ENCODE measurements at places on chromosomes 6 and 20.

DNA sequence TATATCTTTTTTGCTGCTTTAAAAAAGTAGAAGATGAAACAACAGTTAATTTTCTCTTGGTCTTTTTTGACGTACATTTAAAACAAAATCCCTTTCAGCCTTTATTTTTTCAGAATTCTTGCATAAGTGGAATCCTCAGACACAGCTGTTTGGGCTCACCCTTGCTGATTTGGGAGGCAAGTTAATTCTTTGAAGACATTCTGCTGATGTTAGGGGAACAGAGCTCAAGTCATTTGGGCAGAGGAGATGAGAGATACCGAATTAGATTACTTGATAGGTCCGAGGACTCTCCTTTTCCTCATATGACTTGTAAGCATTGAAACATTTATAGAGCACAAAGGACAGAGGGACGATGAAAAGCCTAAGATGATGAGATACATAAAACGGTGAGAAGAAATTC, 567.9 kb upstream of the CITED2 start:
- no peak for DNase-seq

DNA sequence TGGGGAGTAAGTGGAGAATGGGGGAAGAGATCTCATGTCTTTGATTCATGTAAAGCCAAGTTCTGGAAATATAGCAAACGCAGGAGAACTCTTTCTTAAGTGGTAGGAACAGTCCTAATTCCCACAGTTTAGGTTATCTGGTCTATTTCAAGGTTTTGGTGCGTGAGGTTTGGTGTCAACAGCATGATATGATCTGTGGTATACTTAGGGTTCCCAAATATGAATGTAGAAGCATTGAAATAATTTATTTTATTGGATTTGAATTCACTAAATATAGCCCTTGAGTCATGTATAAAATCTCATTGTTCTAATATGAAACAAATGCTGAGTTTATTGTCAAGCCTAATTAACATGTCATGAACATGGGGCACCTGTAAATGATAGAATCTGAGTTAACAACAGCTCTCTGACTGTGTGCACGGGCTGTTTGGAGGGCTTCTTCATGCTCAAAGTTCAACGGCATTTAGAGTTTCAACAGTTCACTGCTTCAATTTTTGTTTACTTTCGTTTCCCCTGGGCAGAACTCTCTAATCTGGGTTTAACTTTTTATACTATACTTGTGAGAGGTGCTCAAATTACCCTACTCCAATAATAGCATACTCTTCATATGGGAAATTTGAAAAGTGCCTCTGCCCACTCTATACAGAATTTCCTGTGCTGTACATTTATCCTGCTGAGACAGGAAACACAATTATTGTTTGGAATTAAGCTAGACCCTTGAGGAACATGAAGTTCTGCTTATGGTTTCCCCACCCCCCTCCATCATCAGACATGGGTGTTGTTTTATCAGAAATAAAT, 236.3 kb upstream of the ZNF217 start:
- DNase-seq = no peak

- DNase-seq = no peak
These were observed 27.4 kb downstream of the GHRH start for GRCh38 chr20:37234254-37234581.

DNA sequence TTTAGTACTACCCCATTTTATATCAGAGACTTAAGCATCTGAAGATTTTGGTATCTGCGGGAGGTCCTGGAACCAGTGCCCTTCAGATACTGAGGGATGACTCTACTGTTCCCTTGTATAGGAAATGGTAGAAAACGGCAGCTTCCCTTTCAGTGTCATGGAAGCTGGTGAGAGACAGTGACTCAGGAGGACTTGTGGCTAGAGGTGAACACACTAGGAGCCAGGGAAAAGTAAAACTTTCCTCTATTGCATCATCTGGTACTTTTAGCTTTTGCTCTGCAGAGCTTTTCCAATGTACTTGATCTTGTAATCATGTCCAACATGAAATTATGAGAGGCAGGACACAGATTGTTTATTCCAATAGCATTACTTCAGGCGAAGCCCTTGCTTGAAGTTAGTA, 45.0 kb downstream of the RNF144B start:
- no peak for DNase-seq

GRCh38 chr6:6570929-6571671, 17.4 kb upstream of the LY86 start:
- no peak for DNase-seq

GRCh38 chr6:35213824-35214756, at the start of gene SCUBE3:
Gene SCUBE3 (plus strand): TSS chr6:35213956. CDS start chr6:35214419, 463 bp downstream.
- DNase-seq = no peak

- DNase-seq = no peak
These were observed 224.9 kb downstream of the ANKRD60 start for GRCh38 chr20:58003525-58003924.

DNA sequence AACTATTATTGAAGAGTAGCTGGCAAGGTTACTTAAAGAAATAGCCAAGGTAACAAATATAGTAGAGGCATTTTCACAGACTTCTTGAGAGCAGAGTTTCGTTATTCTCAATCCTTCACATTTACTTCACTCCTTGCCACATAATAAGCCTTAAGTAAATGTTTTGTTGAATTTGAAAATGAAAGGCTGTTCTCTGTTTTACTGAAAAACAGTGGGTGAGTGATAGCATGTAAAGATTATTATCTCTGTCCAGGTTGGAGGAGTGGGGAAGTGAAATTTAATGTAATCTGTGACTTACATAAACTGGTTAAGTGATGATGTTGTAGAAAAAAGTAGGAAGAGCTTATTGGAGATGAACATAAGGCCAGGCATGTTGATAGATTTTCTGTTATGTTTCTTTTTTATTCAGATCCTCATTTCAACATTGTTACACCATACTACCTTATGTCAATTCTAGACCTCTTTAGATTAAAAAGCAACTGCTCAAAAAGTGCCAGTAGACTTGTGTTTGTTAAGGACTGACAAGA, 55.0 kb downstream of the QKI start:
- DNase-seq = no peak

GRCh38 chr6:12233693-12234571, 56.2 kb upstream of the EDN1 start:
- DNase-seq = peak; percentile 14

- no peak for DNase-seq
These were observed 44.4 kb downstream of the RNF144B start for GRCh38 chr6:18431581-18431980.

- DNase-seq = no peak
These were observed 118.2 kb downstream of the CD24 start for GRCh38 chr6:106856227-106856874.

DNA sequence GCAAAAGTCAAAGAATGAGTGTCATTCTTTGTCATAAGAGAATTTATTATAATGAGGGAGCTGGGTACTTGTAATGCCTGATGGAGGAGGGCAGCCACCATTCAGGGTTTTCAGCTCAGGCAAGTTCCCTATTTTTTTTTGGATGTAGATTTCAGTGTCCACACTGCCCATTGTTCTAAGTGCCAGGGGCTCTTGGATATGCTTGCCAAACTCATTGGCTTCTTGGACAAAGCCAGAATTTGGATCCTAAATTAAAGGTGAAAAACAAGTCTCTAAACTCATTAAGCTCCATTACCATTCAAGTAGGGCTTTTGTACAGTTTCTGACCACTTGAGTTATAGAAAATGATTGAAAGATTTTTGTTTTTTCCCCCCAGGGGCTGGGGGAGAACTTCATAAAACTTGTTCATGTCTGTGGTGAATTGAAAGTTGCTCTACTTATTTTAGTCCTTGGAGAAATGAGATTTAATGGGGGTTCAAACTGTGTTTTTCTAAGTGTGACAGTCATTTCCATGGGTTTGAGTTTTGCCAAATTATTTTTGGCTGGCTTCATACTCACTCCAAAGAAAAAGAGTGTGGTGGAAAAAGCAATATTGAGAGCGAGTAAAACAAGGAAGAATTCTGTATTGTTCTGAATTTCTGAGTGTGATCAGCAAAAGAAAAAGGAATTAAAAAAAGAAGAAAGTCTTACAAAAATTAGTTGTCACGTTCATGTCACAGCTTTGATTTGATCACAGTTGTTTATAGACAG, 46.0 kb downstream of the TIAM2 start:
- DNase-seq = no peak

GRCh38 chr6:39048481-39049399, at the start of gene GLP1R:
Gene GLP1R (plus strand): TSS chr6:39048781. CDS start chr6:39048841, 60 bp downstream.
- no peak for DNase-seq

DNA sequence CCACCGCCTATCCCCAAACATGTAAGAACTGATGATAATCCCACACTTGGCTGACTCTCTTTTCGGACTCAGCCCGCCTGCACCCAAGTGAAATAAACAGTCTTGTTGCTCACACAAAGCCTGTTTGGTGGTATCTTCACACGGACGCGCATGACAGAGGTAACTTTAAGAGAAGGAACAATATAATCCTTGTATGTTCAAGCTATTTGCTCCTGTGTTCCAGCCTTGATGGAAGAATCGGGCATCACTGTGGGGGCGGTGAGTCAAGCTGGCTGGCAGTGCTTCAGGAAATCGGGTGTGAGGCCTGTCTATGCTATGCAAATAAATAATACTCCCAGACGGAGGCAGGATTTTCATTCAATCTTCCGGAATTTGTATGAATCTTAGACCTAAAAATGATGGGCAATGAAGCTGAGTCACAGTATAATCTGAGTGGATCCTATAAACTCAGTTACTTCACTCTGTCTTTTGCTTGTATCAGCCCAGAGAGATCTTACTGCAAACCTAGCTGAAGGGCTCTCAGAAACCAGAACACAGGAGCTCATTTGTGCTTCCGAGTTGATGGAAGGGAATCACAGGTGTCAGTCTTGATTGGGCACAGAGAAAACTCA, 45.2 kb upstream of the NT5E start:
- no peak for DNase-seq

GRCh38 chr20:3798373-3798768, 2.3 kb downstream of the CDC25B start:
- no peak for DNase-seq

- DNase-seq = no peak
These were observed 72.0 kb upstream of the BACH2 start for GRCh38 chr6:90368601-90369000.

GRCh38 chr20:44273231-44274215, 26.4 kb downstream of the GDAP1L1 start:
- no peak for DNase-seq

- DNase-seq = no peak
These were observed 212.6 kb upstream of the EXOC2 start for GRCh38 chr6:905556-905955.

DNA sequence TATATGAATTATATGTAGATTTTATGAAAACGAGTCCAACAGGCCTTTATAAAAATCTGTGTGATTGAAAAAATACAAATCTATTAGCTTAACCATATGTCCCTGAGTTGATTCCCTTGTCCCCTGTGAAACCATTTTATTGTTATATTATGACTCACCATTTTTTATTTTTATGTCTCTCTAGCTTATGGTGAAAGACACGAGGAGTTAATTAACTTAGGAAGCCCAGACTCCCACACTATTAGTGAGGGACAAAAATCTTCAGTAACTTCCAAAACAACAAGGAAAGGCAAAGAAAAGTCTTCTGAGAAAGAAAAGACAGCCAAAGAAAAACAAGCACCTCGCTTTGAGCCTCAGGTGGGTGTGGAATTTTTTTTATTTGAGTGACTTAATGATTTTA, 183.1 kb downstream of the ADGB start:
- no peak for DNase-seq

DNA sequence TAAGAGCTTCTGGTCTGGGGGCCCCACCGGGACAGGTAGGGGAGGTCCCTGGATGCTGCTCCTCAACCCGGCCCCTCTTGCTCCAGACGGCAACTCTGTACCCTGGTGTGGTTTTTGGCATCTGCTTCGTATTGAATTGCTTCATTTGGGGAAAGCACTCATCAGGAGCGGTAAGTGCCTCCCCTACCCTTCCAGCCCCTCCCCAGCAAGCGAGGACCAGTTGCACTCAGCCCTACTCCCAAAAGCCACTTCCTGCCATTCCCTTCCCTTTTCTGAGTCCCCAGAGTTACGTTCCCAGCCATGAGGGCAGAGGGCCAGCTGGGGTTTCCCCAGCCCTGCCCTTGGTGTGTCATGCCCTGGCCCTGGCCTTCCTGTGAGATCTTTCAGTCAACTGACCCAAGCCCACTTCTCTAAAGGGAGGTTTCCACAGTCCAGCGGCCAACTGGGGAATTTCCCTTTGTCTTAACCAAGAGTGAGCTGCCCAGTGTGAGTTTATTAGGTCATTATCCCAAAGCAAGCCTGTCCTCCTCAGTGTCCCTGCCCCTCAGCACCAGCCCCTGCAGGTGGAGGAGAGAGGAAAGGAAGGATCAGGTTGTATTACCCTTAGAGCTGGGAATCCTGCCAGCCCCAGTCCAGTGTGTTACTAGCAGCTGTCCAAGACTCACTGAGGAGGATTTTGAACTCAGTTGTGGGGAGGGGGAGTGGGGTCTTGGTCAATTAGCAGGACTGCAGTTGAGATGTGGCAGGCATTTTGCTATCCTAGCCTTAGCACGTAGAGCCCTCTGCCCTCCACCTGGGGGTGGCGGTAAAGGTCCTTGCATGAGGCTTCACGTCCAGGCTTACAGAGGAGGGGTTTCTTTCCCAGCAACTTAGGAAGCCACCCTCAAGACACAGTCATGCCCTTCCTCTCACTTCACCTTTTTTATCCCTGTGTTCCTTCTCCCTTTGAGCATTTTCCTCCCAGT, 45.8 kb downstream of the TM9SF4 start:
- peak; percentile 87 for DNase-seq

- no peak for DNase-seq
These were observed 43.2 kb upstream of the SMIM8 start for GRCh38 chr6:87279196-87279595.

DNA sequence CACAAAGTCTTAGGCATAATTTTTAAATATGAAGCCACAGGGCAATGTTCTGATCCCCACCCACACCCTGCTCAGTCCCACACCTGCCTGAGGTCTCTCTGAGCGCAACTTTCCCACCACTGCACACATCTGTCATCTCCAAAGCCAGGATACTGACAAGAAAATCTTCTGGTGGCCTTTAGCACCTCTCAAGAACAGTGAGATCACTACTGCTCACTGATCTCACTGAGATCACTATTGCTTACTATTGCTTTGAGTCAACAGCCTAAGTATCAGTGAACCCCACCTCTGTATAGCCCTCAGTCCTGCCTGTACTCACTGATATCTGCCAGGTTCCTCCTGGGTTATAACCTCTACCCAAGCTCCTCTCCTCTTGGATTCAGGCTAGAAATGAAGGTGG, 6.4 kb downstream of the TNFRSF21 start:
- no peak for DNase-seq

DNA sequence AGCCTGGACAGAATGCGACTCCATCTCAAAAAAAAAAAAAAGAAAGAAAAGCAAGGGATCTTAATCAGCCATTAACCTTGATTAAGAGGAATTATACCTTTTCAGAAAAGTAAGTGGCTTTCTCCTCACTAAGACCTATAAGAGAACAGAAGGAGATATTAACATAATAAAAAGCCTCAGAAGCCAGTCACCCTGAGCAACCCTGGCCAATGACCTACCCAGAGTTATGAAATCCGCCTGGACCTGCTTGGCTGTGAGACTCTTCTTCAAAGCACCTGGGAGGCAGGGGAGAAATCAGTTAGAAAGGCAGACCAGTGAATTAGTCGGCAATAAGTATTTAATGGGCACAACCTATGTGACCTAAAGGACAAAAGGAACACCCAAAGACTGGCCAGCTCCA, 32.7 kb upstream of the C20orf203 start:
- DNase-seq = no peak
